PC-3 (cell line): ENCODE measurements at places on chromosomes 11 and 22. TPM values are rescaled to one million over a fixed set of nuclear protein-coding genes. Genes with fewer than 3 reads are reported as not detected.

GRCh38 chr22:46055911-46056545, 79.1 kb upstream of the WNT7B start:
- no peaks in the 10 kb centered on the region for H3K27me3 ChIP-seq
- DNase-seq = peak; percentile 31
- peak overlapping the region; percentile 74 for H3K4me3 ChIP-seq
- peak overlapping the region; percentile 96 for H3K27ac ChIP-seq
- H3K4me1 ChIP-seq = peaks cover 69% of the 10 kb centered on the region

DNA sequence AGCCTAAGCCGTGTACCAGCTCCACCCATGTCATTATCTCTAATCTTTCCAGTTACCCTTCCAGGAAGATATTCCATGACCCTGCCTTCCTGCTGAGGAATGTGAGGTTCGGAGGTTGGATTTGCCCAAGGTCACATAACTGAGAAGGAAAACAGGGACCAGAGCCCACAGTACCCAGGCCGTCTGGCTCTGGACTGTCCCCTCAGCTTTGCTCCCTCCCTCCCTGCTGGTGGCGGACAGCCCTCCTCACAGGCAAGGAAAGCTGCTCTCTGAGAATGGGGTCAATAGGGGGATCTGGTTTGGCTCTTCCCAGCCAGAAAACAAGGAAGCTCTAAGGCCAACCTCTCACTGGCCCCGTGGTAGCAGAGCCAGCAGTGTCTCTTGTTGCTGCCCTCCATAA, 63.3 kb downstream of the SYN3 start:
- H3K4me3 ChIP-seq = no peak overlapping the region
- H3K27ac ChIP-seq = no peak overlapping the region
- no peaks in the 10 kb centered on the region for H3K27me3 ChIP-seq
- DNase-seq = no peak

GRCh38 chr11:118913411-118914125, 12.2 kb downstream of the BCL9L start:
- no peaks in the 10 kb centered on the region for H3K27me3 ChIP-seq
- H3K27ac ChIP-seq = peak overlapping the region; percentile 97
- peak overlapping the region; percentile 17; the same call in 1 of the 2 replicates for H3K4me3 ChIP-seq
- H3K36me3 ChIP-seq = no peaks in the 10 kb centered on the region
- H3K4me1 ChIP-seq = peaks cover 94% of the 10 kb centered on the region

DNA sequence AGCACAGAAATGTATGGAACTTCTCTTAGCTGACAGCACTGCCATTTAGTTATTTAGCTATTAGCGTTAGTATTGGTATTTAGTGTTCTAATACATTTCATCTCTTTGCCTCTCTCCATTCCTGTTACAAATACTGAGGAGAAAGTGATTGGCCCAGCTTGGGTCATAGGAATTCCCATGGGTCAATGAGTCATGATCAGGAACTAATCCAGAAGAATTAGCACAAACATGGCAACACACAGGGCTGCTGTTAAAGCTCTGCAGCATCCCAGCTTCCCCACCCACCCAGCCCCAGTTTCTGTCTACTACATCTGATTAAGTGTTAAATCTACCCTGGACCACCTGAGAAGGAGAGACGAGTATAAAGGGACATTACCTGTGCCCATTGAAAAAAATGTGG, 36.1 kb downstream of the PDGFD start:
- H3K36me3 ChIP-seq = no peaks in the 10 kb centered on the region
- H3K27ac ChIP-seq = no peak overlapping the region
- no peaks in the 10 kb centered on the region for H3K27me3 ChIP-seq
- DNase-seq = peak; percentile 39
- no peak overlapping the region for H3K4me3 ChIP-seq

DNA sequence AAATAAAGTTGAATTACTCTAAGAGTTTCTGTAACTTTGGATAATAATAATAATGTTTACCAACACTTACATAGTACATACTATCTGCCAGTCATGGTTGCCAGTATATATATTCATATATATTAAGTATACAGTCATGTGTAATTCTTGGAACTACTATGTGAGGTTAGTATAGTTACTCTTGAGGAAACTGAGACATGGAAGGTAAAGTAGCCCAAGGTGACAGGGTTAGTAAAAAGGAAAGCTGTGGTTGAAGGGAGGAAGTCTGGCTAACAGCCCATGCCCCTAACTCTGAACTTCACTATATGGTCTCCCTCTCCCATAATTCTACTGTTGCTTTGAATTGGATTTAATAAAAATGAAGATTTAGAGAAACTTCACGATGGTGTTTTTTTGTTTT, 24.9 kb downstream of the FDX1 start:
- H3K4me3 ChIP-seq = no peak overlapping the region
- H3K27me3 ChIP-seq = no peaks in the 10 kb centered on the region
- H3K4me1 ChIP-seq = no peaks in the 10 kb centered on the region

The SOX6 gene
- total RNA-seq = under 0.01 TPM in 1 of 2 replicates, not detected in the other
